ENCODE measurements at places on chromosomes 3 and 15.

DNA sequence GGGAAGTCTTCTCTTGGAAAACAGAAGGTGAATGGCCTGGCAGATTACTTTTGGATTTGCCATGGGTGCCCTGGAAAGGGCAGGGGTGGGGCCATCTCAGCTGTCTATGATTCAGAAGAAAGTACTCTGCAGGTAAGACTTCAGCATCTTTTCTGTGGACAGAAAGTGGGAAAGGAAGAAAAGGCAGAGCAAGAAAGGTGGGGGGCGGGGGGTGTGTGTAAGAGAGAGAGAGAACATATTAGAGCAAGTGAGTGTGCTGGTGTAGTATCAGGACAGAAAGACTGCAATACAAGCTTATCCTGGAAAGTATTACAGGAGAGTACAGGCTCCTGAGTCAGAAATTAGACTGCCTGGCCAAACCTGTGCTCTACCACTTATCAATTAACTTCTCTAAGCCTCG lies 5.5 kb downstream of the TAGLN3 start:
- no peak for DNase-seq

DNA sequence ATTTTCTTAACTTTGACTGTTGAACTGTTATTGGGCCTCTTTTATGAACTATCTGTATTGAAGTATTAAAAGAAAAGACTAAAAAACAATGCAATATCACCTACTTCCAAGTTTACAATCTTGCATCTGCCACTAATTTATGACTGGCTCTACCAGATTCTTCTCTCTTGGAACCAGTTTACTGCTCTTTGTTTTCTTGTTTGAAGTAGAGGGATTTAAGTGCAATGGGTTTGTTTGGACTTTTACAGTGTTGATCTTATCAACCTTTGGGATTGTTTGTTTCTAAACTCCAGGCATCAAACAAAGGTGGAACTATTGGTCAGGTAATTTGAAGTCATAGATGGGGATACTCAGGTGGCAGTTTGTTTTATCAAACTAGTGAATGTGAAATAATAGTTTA lies 43.0 kb upstream of the MEIS2 start:
- DNase-seq: no peak

DNA sequence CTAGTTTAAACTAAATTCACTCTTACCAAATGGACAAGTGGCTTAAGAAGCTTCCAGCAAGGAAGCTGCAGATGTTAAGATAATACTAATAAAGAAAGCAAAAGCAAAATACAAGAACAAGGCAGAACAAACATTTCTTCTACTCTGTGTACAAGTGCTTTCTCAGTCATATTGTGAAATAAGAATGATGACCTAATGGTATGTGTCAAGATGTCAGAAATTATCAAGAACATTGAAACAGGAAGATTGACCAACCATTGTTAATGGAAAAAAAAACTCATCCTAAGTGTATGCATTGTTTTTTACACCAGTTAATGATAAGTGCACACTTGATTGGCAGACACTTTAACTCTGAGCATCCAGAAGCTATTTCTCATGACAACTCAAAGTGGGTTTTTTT lies 65.4 kb upstream of the P2RY1 start:
- no peak for DNase-seq

- DNase-seq: no peak
Observed at GRCh38 chr3:106004137-106004681, 135.4 kb upstream of the CBLB start.

- DNase-seq: no peak
Observed at GRCh38 chr15:87871258-87871681, 385.3 kb downstream of the NTRK3 start.

- DNase-seq: peak; percentile 9
Observed at GRCh38 chr15:77870195-77871065, 207.1 kb downstream of the TBC1D2B start.

DNA sequence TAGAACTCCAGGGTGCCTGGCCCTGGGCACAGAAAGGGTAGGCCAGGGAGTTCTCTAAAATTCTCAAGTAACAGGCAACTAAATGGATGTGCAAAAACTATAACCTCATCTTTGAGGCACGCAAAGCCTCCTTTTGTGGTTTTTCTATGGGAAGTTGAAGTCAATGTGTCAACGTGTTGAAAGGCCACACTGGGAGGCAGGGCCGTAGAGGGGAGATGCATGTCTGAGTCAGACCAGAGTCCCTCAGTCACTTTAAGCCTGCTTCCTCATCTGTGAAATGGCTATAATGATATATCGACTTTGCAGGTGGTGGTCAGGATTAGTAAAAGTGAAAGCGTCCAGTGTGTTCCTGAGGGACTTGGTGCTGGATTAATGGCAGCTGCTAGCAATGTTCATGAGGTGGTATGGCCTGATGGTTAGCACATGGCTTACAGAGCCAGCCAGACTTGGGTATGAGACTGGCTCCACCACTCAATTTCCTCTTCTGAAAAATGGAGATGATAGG lies 17.0 kb downstream of the TGM5 start:
- DNase-seq: no peak

DNA sequence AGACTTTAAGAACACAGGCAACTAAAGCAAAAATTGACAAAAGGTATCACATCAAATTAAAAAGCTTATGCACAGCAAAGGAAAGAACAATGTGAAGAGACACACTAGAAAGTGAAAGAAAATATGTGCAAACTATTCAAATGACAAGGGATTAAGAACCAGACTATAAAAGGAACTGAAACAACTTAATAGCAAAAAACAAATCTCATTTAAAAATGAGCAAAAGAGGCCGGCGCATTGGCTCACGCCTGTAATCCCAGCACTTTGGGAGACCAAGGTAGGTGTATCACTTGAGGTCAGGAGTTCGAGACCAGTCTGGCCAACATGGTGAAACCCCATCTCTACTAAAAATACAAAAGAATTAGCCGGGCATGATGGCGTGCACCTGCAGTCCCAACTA lies 14.4 kb downstream of the NGLY1 start:
- no peak for DNase-seq

GRCh38 chr3:102000620-102001209 lies 151.4 kb downstream of the NFKBIZ start:
- DNase-seq: no peak

GRCh38 chr15:98951493-98952320 lies 55.9 kb downstream of the PGPEP1L start:
- DNase-seq: no peak

DNA sequence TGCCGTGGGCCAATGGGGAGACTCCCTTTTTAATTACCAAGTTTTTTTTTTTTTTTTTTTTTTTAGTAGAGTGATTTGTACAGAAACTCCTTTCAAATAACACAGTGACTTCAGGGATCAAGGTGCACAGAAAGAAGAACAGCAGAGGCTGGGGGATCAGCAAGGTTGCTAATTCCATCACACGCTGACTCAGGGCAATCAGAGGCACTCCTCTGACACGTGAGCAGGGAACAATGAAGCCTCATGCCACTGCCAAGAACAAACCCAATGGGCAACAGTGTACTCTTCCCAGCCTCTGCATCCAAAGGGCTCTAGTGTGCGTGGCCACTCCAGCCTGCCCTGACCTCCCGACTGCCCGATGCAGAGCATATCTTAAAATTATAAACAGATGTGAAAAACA lies 186.7 kb upstream of the WNT5A start:
- DNase-seq: no peak

GRCh38 chr3:165206454-165207266 lies 10.5 kb upstream of the SLITRK3 start:
- DNase-seq: no peak

DNA sequence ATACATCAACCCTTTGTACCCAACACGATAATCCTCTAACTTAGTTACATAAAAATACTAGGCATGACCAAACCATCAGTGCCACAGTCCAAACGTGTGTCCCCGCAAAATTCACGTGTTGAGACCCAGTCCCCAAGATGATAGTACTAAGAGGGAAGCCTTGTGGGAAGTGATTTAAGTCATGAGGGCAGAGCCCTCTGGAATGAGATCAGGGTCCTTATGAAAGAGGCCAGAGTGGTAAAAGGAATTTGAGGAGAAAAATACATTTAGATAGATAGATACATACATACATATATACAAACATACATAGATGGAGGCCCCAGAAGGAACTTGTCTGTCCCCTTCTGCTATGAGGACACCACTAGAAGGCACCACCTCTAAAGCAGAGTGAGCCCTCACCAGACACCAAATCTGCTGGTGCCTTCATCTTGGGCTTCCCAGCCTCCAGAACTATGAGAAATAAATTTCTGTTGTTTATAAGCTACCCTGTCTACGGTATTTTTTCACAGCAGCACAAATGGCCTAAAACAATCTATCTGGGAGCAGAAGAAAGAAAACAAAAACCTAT lies 8.0 kb downstream of the TBC1D2B start:
- no peak for DNase-seq

- DNase-seq: no peak
Observed at GRCh38 chr3:48697952-48698351, 12.2 kb upstream of the NCKIPSD start.

- DNase-seq: no peak
Observed at GRCh38 chr3:196272826-196273225, 14.7 kb downstream of the PCYT1A start.

- DNase-seq: no peak
Observed at GRCh38 chr3:193165431-193166120, 75.4 kb upstream of the PLAAT1 start.

- no peak for DNase-seq
Observed at GRCh38 chr15:74123131-74123429, 7.3 kb upstream of the ISLR2 start.

GRCh38 chr3:16064642-16065414 lies 109.7 kb upstream of the GALNT15 start:
- no peak for DNase-seq

DNA sequence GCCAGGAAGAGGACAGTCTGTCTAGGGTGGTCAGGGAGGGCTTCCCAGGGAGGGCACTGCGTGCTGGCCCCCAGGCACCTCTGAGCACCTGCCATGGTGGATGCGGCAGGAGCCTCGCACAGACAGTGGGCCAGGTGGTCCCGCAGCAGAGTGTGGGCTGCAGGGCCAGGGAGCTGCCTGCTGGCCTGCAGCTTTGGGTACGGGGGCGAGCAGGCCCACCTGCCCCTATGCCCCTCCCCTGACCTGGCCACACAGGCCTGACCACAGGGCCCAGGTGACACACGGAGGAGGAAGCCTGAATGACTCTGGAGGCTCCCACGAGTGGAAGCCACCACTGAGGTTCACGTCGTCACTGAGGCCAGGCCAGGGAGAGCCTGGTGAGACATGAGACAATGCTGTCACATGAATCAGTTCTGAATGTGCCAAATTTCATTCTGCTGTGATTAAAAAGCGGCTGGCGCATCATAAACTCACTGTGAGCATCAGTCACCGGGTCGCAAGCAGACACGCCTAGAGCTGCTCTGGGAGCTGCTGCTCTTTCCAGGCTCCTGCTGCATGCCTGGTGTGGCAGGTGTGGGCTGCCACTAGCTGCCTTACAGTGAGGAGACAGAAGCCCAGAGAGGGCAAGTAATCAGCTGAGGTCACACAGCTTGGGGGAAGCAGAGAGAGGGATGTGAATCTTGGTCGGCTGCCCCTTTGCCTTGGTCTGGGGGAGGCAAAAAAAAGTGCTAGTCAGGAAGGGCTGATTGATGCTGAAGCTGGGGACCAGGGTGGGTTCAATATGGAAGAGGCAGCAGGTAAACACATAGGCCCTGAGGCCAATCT lies 39.5 kb upstream of the IQSEC1 start:
- DNase-seq: no peak

GRCh38 chr15:63187589-63188226 lies 1.7 kb upstream of the RAB8B start:
- DNase-seq: no peak

- DNase-seq: no peak
Observed at GRCh38 chr3:110984456-110985250, 87.0 kb upstream of the NECTIN3 start.

DNA sequence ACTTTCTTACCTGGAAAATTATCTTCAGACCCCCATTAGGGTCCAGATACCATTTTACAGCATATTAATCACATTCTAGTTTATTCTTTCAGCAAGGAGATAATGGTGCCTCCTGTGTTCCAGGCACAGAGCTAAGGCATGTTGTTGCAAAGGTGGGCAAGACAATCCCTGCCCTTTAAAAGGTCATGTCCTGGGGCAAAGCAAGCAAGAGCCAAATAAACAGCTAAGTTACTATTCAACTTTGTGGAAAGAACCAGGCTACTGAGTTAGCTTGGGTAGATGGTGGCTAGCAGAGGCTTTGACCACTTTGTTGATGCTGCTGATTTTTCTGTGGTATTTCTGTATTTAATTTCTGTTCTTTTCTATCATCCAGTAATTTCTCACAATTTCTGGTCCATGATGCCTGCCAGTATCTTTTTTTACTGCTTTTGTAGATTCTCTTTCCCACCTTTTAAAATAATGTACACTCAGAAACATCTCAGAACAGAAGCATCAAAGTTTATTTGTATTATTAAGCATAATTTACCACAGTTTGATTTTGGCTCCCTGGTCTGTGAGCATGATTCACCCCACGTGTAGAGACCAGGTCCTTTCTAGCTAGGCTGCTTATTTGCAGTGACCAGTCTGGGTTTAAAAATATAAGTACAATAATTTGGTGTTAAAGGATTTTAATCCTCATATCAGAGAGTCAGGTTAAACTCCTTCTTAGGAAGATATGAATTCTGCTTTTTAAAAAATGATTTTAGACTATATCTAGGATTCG lies 71.5 kb downstream of the LRRC28 start:
- DNase-seq: no peak

- DNase-seq: no peak
Observed at GRCh38 chr15:82804575-82804949, 1.3 kb downstream of the FSD2 start.

DNA sequence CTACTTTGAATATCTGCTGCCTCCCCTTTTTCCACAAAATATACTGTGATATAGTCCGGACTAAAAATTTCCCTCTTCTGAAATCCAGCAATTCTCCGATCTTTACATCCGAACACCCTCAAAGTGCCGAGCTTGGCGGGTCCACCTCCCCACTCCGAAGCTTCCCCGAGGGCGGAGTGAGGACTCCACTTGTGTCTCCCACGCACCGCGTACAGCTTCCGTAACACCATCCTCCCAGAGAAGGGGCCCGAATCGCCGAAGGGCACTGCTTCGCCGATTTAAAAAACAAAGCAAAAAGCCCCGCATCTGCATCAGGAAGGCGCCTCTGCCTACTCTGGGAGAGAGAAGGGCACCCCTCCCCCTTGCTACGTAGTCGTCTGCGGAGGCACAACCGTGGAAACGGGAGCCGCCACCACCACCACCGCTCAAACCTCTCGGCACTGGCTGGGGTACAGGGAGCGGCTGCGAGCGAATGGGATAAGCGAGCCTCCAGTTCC lies 551 bp downstream of the NCBP2 start:
- DNase-seq: peak; percentile 29

DNA sequence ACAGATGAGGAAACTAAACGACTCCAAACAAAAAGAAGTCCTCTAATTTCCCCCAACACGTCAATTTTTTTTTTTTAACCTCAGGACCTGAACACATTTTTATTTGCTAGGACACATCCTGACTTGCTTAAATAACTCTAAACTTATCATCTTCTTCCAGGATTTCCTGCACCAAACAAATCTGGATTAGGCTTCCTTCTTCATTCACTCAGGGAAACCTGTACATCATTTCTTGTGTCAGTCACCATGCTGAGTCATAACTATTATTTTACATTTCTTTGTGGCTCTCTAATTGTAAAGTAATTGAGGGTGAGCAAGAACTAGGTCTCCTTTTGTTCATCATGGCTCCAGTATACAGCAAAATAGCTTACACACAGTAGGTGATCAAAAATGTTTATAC lies 433.4 kb upstream of the GBE1 start:
- no peak for DNase-seq

GRCh38 chr15:42184296-42184695 lies 23.8 kb downstream of the VPS39 start:
- no peak for DNase-seq

GRCh38 chr3:125470671-125471070 lies 49.3 kb downstream of the SNX4 start:
- DNase-seq: no peak
